ENCODE measurements at places on chromosomes 11 and 22.

DNA sequence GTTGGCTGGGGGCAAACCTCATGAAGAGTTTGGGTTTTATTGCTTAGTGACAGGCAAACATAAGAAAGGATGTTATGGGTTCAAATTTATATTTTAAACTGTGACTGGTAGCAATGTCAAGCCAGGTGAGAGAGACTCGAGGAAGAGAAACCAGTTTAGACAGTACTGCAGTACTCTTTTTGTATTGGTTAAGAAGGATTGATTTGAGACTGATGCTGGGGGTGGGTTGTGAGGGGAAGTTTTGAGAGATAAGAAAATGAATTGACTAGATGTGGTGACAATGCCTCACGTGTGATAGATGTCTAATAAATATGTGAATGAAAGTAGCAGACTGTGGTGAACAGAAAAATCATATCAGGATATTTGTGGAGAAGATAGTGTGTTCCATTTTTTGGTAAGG is 142.4 kb downstream of the DDX10 start:
- no peak for DNase-seq

- no peak for DNase-seq
These were observed 25.7 kb upstream of the CHKA start for GRCh38 chr11:68146704-68147474.

GRCh38 chr22:28507896-28508295 is 171.7 kb downstream of the TTC28 start:
- DNase-seq: no peak

GRCh38 chr11:86118253-86118652 is 49.4 kb upstream of the PICALM start:
- DNase-seq: no peak

DNA sequence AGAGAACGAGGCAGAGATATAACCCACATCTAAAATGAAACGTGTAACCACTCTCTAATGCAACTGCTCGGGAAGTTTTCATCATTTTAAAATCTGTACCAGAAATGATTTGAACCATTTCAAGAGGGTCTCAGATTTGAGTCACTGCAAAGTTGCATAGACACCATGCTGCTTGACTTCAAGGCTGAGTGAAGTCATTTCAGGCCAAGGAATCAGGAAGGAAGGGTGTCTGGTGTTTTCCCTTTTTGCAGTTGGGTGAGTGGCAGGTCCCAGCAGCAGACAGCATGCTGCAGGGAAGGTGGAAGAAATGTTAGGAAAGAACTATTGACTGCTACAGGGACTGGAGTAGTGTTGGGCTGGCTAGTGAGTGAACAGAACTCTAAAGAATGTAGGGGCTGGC is 16.5 kb downstream of the TANGO2 start:
- DNase-seq: no peak

DNA sequence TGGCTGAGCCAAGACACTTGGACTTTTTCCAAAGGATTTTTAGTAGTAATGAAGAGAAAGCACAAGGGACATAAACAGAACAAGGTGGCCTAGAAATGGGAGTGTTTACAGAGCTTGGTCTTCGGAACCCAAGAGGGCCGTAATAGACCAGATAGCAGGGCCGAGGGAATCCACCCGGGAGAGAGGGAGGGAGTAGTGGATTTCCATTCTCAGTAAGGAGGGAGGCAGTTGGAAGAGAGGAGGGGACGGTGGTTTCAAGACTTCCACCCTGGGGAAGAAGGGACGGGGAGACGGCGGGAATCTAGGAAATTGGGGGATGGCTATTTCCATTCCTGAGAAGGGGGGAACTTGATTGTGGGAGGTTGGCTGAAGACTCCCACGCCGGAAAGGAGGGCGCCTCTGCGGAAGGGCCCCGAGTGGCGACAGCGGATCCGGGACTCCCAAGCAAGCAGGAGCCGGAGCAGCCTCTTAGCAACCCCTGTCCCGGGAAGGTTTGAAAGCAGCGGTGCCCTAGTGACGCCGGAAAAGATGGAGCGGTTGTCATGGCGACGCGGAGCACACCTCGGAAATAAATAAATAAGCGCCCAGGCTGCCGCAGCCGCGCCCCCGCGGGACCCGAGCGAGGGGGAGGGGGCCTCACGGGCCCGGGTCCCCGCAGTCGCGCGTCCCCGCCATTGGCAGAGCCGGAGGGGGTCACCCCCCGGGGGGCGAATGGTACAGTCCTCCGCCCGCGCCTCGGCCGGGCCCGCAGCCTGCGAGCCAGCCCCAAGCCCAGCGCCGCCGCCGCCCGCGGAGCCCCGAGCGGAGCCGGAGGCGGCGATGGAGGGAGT is 31.6 kb downstream of the EIF3F start:
- DNase-seq: peak; percentile 32

DNA sequence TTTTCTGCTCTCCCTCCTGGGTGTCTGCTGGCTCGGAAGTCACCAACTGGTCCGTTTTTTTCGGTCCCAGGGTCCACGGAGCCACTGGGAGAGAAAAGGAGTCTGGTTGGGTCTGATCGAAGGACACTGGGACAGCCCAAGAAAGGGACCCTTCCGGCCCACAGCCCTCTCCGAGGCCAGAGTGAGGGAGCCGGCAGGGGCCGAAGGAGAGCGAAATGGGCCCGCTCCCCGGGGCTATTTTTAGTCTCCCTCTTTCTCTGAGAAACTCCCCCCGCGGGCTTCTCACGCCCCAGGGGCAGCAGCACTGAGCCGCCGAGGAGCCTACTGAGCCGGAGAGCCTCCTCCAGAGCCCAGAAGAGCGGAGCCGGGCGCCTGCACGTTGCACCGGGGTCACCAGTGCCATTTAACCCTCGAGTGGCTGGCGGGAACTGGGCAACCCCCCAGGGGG is 1.9 kb downstream of the ESAM start:
- DNase-seq: no peak

- no peak for DNase-seq
These were observed 45.4 kb upstream of the SLC22A12 start for GRCh38 chr11:64545619-64546018.

DNA sequence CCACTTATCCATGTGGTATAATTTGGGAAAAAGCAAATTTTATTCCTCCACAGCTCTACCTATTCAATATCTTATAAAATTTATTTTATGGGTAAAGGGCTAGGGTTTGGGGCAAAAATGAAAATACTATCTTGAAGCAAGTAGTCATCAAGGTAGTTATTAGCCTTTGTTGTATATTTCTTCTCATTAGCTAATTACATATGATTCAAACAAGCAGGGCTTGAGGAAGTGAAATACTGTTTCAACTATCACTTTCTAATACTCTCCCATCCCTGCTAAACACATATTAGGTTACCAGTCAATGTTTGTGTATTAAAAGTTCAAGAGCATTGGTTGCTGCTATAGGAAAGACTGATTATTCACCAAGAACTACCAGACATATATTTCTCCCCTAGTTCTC is 517.3 kb downstream of the METTL15 start:
- DNase-seq: no peak

DNA sequence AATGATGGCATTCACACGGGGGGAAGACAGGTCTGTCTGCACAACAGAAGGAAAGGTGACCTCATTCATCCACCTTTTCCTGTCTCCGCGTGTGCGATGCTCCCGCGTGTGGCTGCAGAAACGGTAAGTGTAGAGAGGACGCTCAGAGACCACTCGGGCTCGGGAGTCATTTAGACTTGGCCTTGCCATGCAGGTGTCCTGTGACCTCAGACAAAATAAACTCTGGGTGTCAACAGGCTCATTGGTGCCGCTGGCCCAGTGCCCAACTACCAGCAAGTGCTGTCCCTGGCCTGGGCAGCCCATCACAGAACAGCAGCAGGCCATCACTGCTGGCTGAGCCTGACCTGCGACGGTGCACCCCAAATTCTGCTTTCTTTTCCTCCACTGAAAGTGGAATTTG is 48.1 kb upstream of the ARFGAP3 start:
- no peak for DNase-seq

DNA sequence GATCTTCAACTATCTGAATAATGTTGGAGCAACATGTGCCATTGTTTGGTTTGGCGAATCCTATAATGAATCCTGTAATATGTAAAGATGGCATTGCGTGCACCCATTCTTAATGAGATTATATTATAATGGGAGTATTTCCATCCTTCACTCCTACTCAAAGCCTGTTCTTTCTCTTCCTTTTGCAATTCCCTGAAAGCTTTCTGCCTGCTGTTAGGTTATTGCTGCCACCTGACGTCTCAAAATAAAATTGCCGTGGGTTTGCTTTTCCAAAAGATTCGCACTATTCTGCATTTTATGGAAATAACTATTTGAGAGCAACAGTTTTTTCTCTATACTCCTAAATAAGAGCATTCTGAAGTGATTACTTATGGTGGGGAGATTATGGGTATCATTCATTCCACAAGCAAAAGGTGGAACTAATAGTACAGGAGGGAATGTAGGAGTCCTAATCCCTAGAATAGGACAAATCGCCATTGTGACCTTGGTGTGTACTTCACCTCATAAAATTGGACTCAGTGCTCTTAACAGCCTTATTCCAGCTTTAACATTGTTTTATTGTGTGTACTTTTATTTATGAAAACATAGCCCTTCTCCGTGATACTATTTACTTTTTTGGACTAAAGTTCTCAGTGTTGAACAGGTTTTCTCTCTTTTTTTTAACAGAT is 69.6 kb upstream of the ALKBH3 start:
- DNase-seq: no peak

GRCh38 chr11:99069856-99070444 is 49.2 kb downstream of the CNTN5 start:
- no peak for DNase-seq

- DNase-seq: no peak
These were observed 576.0 kb downstream of the SOX6 start for GRCh38 chr11:15780382-15780781.

GRCh38 chr11:113322158-113322557 is 7.8 kb downstream of the TTC12 start:
- no peak for DNase-seq

DNA sequence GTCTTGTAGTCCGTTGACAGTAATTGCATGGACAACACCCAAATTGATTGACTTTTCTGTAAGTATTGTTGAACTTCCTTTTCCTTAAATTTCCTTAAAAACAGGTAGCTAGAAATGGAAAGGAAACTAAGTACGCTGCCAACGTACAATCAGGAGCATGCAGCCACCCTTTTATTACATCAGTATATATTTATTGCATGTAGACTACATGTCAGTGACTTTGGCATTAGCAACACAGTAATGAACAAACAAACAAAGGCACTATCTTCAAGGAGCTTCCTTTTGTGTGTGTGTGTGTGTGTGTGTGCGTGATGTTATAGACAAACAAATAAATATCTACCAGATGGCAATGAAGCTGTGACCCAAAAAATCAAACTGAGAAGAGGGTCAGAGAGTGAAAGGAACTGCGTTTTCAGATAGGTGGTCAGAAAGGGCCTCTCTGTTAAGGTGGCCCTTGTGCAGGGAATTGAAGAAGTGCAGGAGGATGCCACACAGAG is at the start of gene OR9Q1:
Gene OR9Q1, plus strand, starts transcription at position 447 of the 497 bp plus-strand sequence. CDS start 155,564 bp downstream, outside the sequence.
- DNase-seq: no peak

DNA sequence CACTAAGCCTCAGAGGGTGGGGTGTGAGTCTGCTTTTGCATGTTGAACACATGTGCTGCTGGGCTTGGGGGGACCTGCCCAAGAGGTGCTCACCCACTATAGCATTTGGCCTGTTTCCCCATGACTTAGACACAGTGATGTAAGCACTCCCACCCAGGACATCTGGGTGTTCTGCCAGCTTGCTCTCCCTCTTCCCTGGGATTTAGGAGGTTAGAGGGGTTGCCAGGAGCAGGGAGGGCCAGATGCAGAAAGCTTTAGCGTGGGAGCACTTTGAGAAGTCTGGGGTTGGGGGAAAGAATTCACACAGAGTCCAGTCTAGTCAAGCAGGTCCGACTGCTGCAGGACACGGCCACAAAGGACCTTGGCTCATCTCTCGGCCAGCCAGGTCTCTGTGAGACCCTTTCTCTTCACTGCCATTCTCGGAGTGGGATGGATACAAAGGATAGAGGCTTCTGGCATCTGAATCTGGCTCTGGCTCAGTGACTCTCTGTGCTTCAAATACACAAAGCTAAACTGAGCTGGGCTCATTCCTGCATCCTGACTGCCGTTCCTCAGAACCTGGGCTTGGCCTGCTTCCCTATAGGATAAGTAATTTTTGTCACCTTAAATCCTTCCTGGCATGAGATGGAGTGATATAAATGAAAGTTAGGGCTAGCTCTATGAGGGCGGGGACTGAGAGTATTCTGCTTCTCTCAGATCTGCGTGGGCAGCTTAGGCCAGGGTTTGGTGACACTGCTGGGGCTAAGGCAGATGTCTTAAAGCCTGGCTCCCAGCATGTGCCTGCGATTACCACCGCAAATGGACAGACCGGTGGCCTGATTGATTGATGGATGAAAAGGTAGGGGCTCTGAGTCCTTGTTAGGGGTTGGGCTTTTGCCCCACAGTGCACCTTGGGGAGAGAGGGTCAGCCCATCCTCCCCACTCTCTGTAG is 14.5 kb downstream of the USP2 start:
- no peak for DNase-seq

GRCh38 chr11:108223348-108224149 is 682 bp downstream of the ATM start:
- no peak for DNase-seq

GRCh38 chr22:33513388-33514338 is 406.6 kb downstream of the LARGE1 start:
- no peak for DNase-seq

DNA sequence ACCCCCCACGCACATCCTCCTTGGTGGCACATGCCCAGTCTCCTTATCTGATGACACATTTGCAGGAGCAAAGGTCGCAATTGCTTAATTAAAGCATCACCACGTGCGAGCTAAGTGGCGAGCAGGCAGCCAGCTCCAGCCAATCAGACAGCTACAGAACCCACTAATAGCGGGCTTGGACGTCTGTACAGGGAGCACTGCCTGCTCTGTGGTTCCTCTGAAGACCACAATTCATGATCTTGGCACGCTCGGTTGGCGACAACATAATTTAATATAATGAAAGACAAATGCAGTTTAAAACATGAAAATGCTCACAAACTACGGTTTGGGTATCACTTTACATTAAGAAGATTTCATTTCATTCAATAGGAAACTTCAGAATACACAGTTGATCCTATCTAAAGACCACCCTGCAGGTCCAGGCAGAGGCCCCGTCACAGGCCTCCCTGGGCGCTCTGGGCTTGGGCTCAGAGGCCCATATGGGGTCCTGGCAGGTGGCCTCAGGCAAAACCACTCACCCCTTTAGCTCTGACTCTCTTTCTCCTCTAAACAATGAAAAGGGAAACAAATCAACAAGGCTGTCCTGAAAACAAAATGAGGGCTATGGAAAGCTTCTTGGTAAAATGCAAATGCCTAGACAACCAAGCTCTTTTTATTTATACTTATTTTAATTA is 10.4 kb downstream of the PACSIN2 start:
- no peak for DNase-seq

- DNase-seq: no peak
These were observed 29.0 kb downstream of the TMEM225 start for GRCh38 chr11:123856444-123856843.

GRCh38 chr11:17432002-17432401 is 43.5 kb upstream of the KCNJ11 start:
- no peak for DNase-seq

Data from stimulated activated CD4-positive, alpha-beta T cell treated with anti-CD3 and anti-CD28 coated beads, Interleukin-12 subunit alpha, Interleukin-12 subunit beta, amount 100 ng/mL, for 24 hours (primary cell).